ENCODE measurements at places on chromosomes 4 and X. TPM values are rescaled to one million over a fixed set of nuclear protein-coding genes. Genes with fewer than 3 reads are reported as not detected.

LNX1 gene
- total RNA-seq: 9.8 TPM

MAGEB2 gene
- not detected for total RNA-seq

DEFB131A gene
- not detected for total RNA-seq

SYTL5 gene
- total RNA-seq: under 0.01 TPM

GPC3 gene
- total RNA-seq: not detected

NSUN7 gene
- 0.29 TPM for total RNA-seq

ARHGAP10 gene
- 31.5 TPM for total RNA-seq

LRIT3 gene
- total RNA-seq: under 0.01 TPM

PAGE4 gene
- total RNA-seq: not detected

RBMX gene
- total RNA-seq: 202 TPM

CITED1 gene
- total RNA-seq: not detected

WAS gene
- total RNA-seq: 0.36 TPM

HSD17B13 gene
- under 0.01 TPM for total RNA-seq

Measured in osteoblast (primary cell).